ENCODE measurements at places on chromosomes 5 and 9.

GRCh38 chr9:75358846-75359245 lies 270.5 kb downstream of the OSTF1 start:
- no peak for DNase-seq

DNA sequence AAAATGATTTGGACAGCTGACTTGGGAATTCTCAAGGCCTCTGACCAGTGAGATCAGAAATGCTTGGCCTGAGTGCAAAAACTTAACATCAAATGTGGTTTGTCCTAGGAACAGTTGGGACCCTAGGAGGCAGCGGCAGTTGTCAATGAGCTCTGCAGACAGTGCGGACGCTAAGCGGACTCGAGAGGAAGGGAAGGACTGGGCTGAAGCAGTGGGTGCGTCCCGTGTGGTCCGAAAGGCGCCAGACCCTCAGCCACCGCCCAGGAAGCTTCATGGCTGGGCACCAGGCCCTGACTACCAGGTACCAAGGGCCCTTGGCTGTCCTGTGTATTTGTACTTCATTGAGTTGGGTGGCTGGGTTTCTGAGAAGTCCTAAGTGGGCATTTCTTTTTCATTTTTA lies 43.7 kb upstream of the POMT1 start:
- no peak for DNase-seq

DNA sequence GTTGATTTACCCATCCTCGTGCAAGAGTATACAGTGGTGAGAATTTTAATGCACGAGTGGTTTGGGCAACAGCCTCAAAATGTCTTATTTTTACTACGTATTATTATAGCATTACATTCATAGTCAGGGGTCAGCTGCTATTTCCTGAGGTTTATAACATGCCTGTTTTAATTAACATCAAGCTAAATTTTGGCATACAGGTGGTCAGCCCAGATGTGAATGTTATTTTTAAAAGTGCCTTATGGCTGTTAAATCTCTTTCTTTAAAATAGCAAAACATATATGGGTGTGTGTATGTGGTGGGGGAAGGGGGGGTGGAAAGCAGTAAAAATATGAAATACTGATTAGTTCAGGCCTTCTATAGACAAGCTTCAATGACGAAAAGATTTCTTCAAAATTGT lies 424.5 kb upstream of the CLINT1 start:
- DNase-seq, result no peak

- DNase-seq, result no peak
Measured at GRCh38 chr5:181114844-181115778, 15.9 kb downstream of the OR2V1 start.

- DNase-seq, result no peak
Measured at GRCh38 chr9:1536522-1537170, 478.5 kb upstream of the SMARCA2 start.

DNA sequence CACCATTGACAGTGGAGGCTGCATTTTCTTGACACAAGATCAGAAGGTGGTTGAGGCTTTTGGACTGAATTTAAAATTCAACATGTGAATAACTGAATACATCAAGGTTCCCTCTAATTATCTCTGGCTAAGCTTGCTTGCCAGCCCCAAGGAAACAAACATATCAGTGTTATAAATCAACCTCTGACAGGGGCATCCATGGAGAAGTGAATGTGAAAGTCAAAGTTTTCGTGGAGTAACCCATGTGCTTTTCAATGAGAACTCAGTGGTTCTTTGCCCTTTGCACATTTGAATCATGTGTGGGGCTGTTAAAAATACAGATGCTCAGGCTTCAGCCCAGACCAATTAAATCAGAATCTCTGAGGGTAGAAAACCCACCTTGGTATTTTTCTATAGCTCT lies 128.9 kb downstream of the LRRC70 start:
- DNase-seq, result no peak

DNA sequence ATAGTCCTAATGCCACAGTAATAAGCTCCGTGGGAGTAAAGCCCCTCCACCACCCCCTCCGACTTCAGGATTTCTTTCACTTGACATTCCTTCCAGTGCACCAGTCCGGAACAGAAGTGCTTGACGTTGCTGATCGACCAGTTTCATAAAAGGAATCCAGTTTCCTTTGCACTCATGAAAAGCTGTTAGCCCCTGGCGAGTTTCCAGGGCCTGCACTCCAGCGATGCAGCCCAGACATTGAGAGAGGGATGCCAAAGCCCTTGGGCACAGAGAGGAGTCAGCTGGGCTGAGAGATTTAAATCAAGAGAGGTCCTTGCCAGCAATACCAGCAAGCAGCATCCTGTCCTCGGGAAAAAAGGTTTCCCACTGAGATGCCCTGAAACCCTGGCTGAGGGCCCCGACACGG lies 170.1 kb downstream of the GABBR2 start:
- DNase-seq, result no peak

DNA sequence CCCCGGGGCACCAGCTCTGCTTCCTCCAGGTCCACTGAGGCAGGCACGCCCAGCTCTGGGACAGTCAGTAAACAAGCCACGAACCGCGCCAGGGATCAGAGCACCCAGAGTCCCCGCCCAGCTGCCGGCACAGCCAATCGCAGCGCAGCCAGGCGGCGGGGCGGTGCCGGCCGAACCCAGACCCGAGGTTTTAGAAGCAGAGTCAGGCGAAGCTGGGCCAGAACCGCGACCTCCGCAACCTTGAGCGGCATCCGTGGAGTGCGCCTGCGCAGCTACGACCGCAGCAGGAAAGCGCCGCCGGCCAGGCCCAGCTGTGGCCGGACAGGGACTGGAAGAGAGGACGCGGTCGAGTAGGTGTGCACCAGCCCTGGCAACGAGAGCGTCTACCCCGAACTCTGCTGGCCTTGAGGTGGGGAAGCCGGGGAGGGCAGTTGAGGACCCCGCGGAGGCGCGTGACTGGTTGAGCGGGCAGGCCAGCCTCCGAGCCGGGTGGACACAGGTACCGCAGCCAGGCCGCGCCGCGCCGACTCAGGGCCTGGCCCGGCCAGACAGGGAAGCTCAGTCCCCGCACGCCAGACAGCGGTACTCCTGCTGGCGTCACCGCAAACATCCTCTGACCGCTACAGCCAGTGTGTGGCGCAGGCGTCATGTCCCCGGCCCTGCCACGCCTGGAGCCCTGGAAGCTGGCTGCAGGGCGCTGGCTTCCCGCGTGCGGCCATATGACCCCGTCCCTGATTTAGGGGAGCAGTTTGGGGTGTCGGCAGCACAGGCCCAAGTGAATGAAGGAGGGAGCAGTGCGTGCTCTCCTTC lies at the start of gene CTSL:
Gene CTSL, plus strand, starts transcription at position 220 of the 810 bp plus-strand sequence. CDS start 1,485 bp downstream, outside the sequence.
- peak; percentile 86 for DNase-seq

GRCh38 chr5:31291323-31291854 lies 97.9 kb downstream of the CDH6 start:
- DNase-seq, result no peak

- DNase-seq, result peak; percentile 32
Measured at GRCh38 chr9:1083325-1083913, 33.3 kb downstream of the DMRT2 start.

- DNase-seq, result no peak
Measured at GRCh38 chr5:14483504-14484157, 98.0 kb upstream of the OTULINL start.

- no peak for DNase-seq
Measured at GRCh38 chr9:127758843-127759242, 19.6 kb downstream of the SH2D3C start.

GRCh38 chr9:73647560-73647959 lies 495.9 kb downstream of the ANXA1 start:
- no peak for DNase-seq

- no peak for DNase-seq
Measured at GRCh38 chr5:54383225-54383901, 72.1 kb upstream of the HSPB3 start.

DNA sequence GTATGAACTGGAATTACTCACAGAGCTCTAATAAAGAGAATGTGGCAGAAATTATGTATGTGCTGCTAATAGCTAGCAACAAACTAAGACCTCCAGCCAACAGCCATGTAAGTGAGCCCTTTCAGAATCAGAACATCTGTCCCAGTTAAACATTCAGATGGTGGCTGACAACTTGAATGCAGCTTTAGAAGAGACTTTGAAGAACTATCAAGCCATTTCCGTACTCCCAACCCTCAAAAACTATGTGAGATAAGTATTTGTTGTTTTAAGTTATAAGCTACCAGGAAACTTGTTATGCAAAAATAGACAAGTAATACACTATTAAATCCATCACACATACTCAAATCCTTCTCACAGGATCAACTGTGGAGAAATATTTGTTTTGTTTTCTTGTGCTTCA lies 205.2 kb upstream of the EDIL3 start:
- no peak for DNase-seq

DNA sequence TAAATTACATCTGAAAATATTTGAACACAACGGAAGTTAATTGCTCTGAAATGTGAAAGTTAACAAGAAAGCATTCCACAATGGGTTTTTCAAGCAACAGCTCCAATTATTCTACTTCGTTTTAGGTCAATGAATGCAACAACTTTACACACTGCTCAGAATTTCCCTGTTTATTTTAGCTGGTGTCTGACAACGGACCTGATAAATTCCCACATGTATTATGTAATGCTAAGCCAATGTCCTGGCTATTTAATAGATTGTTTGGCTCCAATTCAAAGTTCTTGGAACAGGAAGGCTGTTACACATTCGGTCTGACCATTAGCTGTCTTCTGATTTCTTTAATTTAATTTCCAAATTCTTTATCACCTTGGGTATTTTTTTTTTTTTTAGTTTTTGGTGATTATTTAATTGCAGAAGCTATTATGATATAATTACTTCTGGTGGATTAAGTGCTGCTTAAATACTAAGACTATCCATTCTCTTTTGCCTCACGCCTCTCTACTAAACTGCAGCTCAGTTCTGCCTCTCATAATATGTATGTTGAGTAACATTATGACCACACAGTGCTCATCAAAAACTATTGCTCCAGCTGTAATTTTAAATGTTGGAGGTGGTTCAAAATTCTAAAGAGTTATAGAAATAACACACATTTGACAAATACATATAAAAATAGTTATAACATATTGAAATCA lies 57.9 kb downstream of the MEF2C start:
- DNase-seq, result no peak

DNA sequence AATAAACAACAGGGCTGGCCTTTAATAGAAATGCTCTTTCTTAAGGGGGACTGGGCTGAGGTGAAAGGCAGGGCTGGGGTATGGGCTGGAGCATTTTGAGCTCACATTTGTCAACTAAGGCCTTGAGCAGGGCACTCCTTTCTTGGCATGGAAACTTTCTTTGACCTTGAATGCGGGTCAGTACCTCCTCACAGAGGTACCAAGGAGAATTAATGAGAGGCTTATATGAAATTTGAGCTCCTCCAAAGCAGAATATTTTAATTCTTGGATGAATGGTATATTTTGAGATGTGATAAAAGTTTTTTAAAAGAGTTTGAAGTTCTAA lies 3.1 kb downstream of the CYSTM1 start:
- no peak for DNase-seq

- DNase-seq, result no peak
Measured at GRCh38 chr5:83513491-83513890, 41.9 kb downstream of the VCAN start.

GRCh38 chr9:112283582-112284253 lies 49.7 kb downstream of the PTBP3 start:
- no peak for DNase-seq

- no peak for DNase-seq
Measured at GRCh38 chr5:10699281-10699874, 61.7 kb downstream of the DAP start.

DNA sequence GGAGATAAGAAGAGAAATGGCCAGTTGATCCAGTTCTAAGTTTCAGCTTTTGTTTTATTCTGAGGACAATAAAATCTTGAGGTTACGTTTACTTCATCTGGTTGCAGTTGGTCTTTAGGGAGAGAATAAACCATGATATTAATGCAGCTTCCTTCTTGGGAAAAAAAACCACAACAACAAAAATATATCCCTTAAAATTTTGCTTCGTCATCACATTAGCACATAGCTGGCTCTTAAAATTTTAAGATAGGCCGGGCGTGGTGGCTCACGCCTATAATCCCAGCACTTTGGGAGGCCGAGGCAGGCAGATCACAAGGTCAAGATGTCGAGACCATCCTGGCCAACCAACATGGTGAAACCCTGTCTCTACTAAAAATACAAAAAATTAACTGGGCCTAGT lies 86.4 kb downstream of the EQTN start:
- no peak for DNase-seq

DNA sequence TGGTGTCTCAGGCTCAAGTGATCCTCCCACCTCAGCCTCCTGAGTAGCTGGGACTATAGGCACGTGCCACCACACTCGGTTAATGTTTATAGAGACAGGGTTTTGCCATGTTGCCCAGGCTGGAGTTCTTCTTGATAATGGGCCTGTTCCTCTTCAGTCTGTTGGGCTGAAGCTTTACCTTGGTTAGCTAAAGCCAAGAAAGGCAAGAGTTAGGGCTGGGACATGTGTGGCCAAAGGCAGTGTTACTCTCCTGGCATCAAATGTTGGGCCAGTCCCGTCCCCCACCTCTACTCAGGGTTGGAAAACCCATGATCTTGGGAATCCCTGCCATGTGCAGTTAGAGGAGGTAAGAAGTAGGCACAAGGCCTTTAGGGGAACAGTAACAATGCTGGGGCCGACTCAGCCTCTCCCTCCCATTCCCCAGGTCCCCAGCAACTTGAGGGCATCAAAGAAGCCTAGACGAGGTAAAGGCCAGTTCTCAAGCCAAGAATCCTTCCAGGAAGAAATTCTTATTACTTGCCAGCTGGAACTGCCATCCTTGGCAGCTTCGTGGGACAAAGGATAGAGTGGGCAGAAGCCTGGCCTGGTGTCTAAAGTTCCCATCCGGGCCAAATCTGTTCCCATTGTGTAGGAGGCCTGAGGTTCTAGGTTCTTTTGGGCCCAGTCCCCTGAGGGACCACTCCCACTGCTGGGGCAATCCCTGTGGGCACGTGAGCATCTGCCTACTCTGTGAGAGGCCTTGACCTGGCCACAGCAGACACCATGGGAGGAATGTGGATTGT lies 4.5 kb downstream of the EGR1 start:
- no peak for DNase-seq

- no peak for DNase-seq
Measured at GRCh38 chr9:33381231-33381791, 21.1 kb downstream of the AQP7 start.

DNA sequence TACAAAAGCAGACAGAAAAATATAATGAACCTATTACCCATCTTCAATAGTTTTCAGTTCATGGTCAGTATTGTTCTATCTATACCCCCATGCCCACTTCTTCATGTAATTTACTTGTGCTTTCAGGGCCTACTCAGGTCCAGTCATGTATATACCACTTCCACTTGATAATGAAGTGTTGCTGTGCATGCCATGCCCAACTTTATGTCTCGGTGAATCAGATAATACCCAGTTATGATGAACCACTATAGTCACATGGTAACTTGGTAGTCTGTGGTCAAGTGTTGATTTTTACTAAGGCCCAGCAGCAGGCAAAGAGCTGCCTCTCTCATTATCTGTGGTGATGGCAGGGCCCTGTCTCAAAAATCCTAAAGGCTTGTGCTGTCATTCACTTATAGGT lies 70.7 kb upstream of the IL33 start:
- no peak for DNase-seq

GRCh38 chr9:69292078-69292477 lies 32.9 kb upstream of the ENTREP1 start:
- DNase-seq, result no peak

DNA sequence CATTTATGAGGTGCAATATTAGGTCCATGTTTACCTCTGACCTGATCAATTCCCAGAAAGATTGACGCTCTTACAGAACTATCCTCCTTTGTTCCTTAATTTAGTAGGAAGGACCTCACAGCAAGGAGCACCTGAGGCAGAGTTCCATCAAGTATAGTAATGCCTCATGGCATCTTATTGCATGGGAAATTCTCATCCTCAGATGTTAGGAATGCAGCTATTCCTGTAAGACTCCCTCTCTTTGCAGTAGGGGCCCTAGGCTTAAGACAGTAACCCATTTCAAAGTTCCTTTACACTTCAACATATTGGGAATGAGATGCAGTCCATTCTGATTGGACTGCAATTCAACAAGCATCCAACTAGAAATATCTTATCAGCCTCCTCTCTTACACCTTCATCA lies 69.8 kb downstream of the SLCO4C1 start:
- DNase-seq, result no peak

Measured in amygdala (tissue), 56 donors.